Fibroblast of upper back skin (primary cell): ENCODE measurements at places on chromosomes 11 and 22.

- DNase-seq = peak; percentile 37
Observed at GRCh38 chr11:31240340-31240904, 129.1 kb downstream of the DCDC1 start.

DNA sequence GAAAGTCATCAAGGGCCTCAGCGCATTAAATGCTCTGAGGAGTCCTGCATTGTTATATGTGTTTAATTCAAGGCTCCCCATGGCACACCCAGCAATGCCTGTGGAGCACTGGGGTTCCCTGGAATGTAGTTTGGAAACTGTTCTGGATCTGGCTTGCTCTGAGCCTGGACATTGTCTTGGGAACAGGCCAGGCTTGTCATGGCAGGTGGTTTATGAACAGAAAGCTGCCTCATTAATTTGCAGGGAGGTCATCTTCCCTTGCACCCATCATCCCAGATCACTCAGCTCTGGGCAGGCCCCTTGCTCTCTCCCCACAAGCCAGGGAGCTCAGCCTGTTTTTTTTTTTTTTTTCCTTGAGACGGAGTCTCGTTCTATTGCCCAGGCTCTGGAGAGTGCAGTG lies 32.9 kb downstream of the RPS6KA4 start:
- DNase-seq = no peak

DNA sequence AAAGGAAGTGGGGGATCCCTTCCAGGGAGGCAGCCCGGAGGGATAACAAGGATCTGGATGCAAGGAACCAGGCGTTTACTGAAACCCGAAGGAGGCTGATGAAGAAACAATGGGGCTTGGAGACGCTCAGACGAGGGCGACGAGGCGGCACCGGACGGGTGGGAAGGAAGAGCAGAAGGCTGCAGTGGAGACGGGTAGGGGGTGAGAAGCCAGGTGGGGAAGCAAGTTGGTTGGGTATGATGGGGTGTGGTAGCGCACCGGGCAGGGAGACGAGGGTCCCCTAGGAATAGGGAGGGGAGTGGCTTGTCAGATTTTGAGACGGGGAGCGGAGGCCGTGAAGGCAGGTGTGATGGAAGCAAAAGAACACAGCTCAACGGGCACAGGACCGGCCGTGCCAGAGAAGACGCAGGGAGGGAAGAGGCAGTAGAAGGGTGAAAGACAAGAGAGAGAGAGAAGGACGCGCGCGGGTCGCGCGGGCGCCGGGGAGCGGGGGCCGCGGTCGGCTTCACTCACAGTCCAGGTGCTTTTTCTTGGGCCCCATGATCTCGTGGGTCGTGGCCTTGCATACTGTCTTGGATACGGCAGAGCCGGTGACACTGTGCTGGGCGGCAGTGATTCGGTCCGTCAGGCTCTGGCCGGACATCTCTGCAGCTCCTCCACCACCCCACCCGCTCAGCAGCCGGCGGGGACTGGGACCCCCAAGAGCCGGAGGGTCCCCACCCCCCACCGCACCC lies 579 bp downstream of the PICALM start:
- no peak for DNase-seq

DNA sequence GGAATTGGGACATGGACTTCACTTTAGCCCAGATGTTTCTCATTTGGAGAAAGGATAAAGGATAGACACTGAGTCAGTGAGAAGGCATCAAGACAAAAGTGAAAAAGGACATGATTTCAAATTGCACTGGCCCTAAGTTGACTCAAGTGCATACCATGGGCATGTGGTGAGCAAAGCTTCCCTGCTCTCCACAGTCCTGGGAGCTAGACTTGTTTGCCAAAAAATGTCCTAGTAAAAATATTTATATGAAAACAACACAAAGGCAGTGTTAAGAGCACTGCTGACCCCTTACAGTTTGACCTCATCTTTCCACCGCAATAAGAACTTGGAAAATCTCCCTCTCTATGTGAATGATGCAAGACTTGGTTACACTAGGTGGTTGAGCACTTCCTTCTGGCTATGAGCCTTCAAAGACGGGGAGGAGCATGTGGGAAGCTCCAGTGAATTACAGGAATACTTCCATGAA lies 46.5 kb upstream of the FIBIN start:
- peak; percentile 100 for DNase-seq

- DNase-seq = no peak
Observed at GRCh38 chr11:42595876-42596275, 715.9 kb upstream of the API5 start.

DNA sequence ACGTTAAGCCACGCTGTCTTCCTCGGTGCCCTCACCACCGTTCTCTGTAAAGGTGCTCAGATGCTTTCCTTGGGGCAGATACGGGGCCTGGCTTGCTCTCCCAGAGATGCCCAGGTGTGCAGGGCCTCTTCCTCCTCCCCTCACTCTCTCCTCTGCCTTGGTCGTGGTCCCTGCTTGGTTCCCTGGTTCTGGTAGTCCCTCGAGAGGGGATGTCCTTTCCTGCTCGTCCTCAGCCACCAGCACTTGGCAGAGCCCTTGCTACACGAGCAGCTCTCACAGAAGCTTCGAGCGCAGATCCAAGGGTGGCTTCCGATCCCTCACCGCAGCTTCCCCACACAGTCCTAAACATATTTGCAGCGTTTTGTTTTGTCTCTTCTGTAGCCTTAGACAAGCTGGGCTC lies 298.8 kb downstream of the TBC1D22A start:
- no peak for DNase-seq

DNA sequence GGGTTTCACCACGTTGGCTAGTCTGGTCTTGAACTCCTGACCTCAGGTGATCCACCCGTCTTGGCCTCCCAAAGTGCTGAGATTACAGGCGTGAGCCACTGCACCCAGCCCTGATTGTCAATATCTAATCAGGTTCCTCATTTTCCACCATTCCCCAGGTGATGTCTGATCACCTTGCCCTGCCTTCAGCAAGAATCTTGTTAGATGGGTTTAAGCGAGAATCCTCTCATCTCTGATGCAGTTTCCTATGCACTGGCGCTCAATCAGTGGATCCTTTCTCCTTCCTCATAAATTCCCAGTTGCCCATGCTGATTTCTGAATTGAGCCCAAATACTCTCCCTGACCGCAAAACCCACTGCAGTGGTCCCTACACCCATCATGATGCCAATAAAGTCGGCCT lies 664 bp upstream of the ZC3H7B start:
- DNase-seq = no peak

GRCh38 chr11:75888416-75888815 lies 73.4 kb downstream of the UVRAG start:
- DNase-seq = no peak

DNA sequence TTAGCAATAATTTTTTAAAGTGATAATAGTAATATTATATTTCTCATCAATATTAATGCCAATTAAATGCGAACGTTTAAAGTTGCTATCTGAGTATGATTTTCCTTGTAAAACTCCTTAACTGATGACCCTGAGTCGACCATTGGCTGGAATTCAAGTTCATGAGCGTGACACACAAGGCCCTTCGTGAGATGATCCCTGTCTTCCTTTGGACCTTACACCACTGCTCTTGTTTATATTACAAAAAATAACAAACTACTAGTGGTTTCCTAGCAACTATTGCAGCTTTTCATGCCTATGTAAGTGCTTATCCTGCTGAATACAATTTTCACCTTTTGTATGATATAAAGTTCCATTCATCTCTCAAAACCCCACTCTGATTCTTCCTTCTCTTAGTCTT lies 752.9 kb downstream of the CNTN5 start:
- DNase-seq = peak; percentile 3

GRCh38 chr11:57787920-57788702 lies 26.5 kb downstream of the CTNND1 start:
- no peak for DNase-seq
